GDM1 (cell line): ENCODE measurements at places on chromosomes 12 and 14.

GRCh38 chr12:6110006-6110405 is 14.5 kb downstream of the VWF start:
- no peak for DNase-seq

DNA sequence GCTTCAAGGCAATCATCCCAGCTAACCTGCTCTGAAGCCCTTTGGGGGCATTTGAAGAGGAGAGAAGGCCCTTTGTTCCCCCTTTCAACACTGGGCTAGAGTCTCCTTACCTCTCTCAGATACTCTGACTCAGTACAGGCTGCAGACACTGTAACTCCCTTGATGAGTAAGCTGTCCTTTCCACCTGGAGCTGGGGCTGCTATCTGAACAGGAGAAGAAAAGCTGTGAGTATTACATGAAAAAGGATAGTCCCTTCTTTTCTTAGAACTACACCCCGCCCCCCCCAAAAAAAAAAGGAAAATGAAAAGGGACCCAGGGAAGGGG is 186.6 kb upstream of the PLEKHG7 start:
- no peak for DNase-seq

GRCh38 chr12:91974541-91975085 is 171.0 kb downstream of the BTG1 start:
- DNase-seq, result no peak

DNA sequence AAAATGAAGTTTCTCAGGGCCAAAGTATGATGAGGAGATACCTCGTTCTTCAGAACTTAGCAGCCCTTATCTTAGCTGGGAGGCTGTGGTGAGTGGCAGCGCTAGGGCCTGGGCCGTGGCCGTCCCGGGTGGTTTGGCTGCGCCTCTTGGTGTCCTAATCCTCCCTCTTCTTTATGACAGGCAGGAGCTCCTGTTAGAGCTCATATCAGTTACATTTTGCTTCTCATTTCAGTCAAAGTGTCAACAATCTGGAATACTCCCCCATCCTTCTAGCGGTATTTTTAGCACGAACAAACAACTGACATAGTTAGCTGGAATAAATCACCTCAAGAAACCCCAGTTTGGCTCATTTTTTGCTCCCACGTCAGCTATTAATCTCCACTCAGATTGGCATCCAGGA is 188.8 kb downstream of the TTC7B start:
- no peak for DNase-seq
